ENCODE measurements at places on chromosomes 1 and 21. TPM values are rescaled to one million over a fixed set of nuclear protein-coding genes. Genes with fewer than 3 reads are reported as not detected.

AURKAIP1 gene
- total RNA-seq, result 110 TPM

ZNF670 gene
- total RNA-seq, result 1.9 TPM

SH2D5 gene
- total RNA-seq, result not detected

CD164L2 gene
- not detected for total RNA-seq

C4BPB gene
- 9.8 TPM for total RNA-seq

PCBP3 gene
- total RNA-seq, result 4.1 TPM

TNFSF18 gene
- total RNA-seq, result not detected

DNA sequence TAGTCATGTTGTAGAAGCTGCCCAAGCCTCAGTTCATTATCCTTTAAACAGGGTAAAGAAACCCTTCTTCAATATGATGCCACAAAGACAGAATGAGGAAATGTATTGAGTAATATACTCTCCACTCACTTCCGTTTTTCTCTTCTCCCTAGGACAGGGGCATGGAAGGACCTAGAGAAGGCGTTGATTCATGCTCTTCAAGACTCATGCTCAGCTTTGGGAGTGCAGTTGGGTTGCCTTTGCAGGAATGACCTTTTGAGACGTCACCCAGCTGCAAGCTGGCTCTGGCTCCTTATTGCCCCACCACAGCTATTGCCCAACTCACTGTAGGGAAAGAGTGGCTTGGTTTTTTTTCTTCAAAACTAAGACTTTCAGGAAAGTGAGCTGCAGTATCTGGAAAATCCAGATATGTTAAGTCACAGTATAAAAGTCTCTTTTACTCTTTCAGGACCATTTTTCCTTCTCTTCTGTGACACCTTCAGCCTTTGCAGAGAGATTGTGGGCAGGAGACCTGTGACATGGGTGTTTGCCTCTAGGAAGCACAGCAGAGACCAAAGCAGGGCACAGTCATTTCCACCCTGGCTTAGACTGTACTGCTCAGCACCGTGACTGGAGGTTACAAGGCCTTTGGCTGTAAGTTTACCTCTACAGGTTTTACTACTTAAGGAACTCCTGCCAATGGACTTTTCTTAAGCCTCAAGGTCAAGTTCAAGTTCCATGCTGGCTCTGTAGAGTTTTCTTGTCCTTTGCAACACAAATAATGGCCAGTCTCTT is 39.5 kb downstream of the XCL2 start:
- peak; percentile 35 for DNase-seq

DNA sequence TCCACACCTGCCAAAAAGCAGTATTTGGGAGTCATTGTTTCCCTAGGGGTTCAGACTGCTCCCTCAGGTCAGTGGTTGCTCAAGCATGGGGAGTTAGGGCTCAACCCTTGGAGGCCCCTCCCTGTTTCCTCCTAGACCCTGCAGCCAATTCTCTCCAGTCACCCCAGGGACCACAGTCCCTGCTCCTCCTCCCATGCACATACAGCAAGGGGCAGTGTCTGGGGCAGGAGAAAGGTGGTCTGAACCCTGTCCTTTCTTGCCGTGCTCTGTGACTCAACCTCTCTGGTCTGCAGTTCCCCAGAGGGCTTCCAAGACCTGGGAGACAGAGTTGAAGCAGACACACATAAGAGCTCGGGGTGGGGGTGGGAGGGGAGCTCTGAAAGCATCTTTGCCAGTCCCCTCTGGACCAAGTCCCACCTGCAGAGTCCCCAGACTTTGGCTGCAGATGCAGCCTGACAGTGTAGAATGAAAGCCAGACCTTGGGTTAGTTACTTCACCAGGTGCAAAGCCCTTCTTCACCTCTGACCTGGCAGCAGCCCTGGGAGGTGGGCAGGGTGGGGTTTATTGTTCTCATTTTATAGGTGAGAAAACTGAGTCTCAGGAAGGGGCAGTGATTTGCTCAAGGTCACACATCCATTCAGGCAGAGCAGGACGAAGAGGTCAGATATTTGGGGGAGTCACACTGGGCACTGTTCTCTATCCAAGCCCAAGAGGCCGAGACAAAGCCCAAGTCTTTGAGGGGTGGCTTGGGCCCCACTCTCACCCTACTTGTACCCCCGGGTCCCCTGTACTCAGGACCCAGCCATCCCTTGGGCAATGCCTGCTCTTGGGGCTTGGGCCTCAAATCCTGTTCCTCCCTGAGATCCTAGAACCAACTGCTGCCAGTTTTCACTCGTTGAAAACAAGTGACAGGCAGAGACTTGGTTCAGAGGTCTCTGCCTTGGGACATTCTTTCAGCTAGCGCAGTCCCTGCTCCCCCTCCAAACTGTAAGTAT is 748 bp downstream of the PDZK1IP1 start:
- DNase-seq, result no peak

GRCh38 chr1:230028602-230029223 is 38.3 kb upstream of the GALNT2 start:
- DNase-seq, result no peak

DNA sequence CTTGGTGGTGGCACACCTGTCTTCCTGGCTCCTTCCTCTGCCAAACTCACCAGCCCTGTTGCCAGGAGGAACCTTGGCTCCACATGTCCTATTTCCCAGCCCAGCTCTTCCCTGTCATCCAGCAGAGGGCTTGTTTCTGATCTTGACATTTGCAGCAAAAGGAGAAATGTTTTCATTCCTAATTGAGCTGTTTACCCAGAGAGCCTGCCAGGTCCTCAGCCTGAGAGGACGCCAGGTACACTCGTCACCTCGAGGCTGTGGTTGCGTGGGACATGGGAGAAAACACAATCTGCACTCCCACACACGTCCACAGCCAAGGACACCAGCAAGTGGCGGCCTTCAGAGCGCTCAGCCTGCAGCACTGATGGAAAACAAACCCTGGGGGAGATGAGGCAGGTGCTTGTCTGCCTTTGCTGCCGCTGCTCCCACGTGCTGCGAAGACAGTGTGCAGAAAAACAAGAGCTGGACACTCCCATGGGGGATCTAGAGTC is 132.8 kb upstream of the CD34 start:
- DNase-seq, result no peak

DNA sequence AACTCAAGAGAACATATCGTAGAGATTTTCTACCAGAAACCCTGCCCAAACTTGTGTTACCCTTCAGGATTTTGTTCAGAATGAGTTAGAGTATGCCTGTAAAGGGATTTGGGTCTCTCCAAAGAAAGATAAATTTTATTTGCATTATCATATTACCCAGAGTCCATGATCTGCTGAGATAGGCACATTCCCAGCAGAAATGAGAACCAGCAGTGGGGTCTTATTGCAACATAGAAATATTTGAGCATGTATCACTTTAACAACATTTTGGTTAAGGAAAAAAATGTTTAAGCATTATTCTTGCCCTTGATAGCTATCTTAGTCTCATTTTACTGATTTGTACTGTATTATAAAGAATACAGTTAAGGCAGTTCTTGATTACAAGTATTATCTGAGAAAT is 10.6 kb downstream of the VCAM1 start:
- DNase-seq, result no peak

GRCh38 chr1:245968775-245969174 is 538.3 kb downstream of the SMYD3 start:
- DNase-seq, result no peak

- DNase-seq, result no peak
Observed at GRCh38 chr1:155420788-155421187, 100.1 kb downstream of the RUSC1 start.

- peak; percentile 96 for DNase-seq
Observed at GRCh38 chr21:29002442-29003144, 9.9 kb upstream of the LTN1 start.

DNA sequence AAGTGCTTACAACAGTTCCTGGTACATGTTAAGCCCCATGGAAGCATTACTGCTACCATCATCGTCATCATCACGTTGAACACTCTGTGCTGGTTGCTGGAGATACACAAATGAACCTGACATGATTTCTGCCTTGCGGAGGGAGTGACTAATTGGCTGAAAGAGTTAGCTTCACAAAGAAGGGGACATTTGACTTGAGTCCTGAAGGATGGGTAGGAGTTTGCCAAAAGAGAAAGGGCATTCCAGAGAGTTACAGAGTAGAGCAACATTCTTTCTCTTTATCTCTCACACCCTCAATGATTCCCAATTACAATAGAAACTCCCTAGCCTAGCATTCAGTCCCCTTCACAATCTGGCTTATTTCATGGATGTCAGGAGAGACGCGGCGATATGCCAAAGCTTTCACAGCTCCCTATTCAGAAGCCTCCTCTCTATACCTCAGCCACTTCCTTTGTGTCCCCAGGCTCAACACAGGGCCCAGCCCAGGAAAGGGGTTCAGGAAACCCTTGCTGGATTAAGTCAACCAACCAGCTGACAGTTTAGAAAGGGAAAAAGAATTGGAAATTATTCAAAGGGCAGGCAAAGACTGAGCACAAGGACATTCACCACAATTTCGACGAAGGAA is 38.0 kb downstream of the SLC1A7 start:
- DNase-seq, result no peak

- no peak for DNase-seq
Observed at GRCh38 chr1:21911205-21912001, 25.7 kb downstream of the HSPG2 start.

GRCh38 chr1:67175530-67176087 is 9.4 kb downstream of the IL23R start:
- DNase-seq, result no peak

- no peak for DNase-seq
Observed at GRCh38 chr1:68511254-68511653, 14.4 kb upstream of the DEPDC1 start.

DNA sequence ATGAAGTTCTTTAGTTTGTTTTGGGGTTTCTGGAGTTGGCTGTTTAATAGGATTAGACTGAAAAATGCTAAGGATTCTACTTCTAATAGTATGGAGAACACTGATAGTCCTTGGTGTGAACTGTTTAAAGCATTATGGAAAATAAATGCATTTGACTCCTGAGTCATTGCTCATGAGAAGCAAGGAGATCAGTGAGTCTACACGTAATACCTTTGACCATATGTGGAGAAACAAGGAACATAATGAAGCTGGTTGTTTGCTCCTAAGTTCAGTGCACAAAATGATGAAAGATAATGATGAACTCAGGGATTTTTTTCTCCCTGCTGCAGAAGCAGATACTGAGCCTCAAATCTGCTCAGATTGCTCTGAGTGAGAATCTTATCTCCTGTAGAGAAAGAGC is 158.9 kb upstream of the COL11A1 start:
- DNase-seq, result no peak

DNA sequence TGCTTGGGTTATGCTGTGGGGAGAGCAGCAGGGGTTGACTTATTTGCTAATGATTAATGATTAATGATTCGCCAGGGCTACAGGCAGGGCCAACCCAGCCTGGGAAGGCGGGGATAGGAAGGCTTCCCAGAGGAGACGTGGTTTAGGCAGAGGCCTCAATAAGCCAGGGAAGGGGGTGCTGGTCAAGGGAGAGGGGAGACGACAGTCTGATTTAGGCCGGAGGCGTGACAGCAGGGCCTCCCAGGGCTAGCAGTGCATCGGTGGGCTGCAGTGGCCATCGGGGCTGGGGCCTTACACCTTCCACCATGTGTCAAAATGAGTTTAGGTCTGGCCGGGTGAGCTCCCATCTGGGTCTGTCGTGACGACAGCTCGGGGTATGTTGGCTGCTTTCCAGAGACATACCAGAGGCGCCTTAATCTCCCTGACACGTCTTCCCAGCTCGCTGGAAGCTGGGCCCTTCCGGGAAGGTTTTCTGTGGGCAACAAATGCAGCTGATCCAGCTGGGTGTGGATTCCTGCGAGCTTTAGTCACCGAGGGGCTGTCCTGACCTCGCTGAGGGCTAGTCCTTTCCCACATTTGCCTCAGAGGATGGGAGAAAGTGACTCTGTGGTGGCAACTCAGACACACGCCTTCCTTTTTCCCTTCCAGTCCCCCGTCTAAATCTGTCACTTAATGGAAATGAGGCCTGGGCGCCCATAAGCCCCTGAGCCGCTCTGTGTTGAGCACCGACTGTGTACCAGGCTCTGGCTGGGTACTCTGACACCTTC is 3.7 kb upstream of the SLC1A7 start:
- peak; percentile 49 for DNase-seq

DNA sequence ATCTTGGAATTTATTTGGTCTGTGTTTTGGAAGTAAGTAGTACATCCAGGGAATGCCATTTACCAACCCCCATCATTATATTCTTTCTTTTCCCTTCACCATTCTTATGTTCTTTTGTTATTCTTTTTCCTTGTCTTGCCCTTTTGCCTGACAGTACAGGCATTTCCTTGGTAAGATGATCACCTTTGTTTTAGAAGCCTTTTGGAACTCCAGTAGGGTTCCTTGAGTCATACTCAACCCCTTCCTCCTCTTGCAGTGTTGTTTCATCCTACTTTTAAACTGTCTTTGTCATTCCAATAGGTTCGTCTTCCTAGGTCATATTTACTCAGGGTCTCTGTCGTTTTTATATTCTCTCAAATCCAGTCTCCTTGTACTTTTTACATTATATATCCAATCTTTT is 9.2 kb downstream of the MRPS21 start:
- DNase-seq, result no peak

DNA sequence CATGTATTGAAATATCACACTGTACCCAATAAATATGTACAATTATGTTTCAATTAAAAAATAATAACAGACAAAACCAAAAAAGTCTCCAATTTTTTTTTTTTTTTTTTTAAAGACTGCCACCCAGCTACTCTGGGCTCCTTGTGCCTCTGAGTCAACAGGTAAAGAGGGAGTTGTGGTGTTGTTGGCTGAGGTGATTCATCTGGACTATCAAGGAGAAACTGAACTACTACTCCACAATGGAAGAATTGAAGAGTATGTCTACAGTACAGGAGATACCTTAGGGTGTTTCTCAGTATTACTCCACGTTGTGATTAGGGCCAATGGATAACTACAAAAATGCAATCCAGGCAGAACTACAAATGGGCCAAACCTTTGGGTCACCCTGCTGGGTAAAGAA is 67.9 kb downstream of the SCMH1 start:
- DNase-seq, result no peak

Measured in transverse colon (tissue), 4 donors.